ENCODE measurements at places on chromosomes 13 and 19.

DNA sequence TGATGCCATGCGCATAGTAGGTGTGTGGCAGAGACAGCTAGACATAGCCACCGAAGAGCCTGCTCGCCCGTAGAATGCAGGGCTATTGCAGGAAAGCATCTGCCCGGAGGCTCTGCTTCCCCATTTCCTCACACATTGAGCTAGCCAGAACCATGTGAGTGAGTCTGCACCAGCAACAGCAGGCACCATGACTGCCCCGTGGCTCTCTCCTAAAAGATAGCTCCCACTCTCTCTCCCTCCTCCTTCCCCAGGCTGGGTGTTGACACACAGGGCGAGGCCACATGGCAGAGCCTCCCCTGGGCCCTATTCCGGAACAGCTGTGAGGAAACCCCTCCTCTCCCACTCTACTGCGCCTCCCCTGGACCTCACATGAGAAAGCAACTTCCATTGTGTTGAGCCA is 52.3 kb upstream of the ATP12A start:
- no peak for DNase-seq

GRCh38 chr13:39283072-39283471 is 244.8 kb downstream of the NHLRC3 start:
- DNase-seq, result no peak

DNA sequence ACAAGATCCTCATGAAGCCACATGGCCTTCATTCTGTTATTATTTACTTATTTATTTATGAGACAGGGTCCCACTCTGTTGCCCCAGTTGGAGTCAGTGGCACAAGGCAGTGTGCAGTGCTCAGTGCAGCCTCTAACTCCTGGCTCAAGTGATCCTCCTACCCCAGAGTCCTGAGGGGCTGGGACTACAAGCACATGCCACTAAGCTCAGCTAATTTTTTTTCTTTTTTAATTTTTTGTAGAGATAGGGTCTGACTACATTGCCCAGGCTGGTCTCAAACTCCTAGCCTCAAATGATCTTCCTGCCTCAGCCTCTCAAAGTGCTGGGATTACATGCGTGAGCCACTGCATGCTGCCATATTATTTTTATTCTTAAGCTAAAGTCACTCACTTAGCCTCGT is 241.4 kb downstream of the UQCRFS1 start:
- no peak for DNase-seq

DNA sequence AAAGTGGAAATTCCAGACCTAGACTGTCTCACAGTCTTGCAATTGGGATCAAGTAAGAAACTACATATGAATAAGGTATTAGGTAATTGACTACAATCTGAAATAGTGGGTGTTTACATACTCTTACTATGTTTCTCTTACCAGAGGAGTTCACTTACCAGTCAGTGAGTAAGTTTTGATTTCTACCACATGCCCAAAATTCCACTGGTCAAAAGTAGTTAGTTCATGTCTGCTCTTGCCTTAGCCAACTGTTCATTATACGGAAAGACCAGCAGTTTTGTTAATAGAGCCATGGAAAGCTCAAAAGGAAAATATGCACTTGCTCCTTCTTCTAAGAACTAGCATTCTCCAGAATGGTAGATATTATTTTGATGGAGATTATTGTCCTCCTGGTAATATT is 490.8 kb downstream of the RFC3 start:
- no peak for DNase-seq

- DNase-seq, result no peak
Measured at GRCh38 chr19:28238270-28238820, 974.6 kb downstream of the UQCRFS1 start.

DNA sequence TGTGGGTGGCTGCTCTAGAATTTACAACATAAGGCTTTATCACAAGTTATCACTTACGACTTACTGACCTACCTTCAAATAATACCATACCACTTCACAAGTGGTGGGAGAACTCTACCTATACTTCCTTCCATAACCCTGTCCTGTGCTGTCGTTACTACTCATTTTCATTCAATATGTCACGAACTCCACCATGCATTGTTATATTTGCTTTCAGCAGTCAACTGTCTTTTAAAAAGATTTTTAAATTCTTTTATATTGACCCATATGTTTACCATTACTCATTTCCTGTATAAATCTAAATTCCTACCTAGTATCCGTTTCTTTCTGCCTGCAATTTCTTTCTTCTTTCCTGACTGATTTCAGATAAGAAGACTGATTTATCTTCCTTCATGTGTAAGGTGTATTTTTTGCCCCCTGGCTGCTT is 200.0 kb downstream of the KLF12 start:
- no peak for DNase-seq

- no peak for DNase-seq
Measured at GRCh38 chr13:70385852-70386251, 277.6 kb upstream of the KLHL1 start.

DNA sequence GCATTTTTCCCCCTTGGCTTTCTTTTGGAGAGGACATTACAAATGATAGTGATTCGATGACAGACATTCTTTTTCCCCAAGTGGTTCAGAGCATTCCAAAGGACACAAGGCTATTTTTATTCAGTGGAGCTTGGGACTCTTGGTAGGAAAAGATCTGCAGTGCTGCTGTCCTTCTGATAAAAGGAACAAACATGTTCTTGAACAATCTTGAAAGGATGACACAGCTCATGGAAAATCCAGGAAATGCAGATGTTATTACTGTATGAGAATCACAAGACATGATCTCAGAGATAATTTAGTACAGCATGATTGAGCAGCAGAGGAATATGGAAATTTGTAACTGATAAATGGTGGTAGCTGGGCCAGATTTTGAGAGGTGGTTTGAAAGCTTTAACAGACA is 96.2 kb upstream of the RFC3 start:
- no peak for DNase-seq

DNA sequence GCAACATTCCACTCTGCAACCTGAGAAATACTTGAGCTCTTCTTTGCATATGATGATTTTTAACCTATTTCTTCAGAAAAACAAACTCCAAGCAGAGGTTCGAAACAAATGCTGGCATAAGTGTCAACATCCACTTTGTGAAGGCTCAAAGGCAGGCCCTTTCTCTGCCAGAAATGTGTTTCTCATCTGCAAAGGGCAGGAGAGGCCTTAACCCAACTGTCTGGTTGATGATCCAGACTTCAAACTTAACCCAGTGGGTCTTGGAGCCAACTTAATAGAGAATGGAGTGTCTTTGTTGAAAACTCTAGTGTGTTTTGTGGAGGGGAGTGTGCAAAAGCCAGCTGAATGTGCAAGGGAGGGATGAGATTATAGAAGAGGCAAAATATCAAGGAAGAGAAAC is 28.3 kb upstream of the ZNF507 start:
- DNase-seq, result no peak

GRCh38 chr13:30681843-30682242 is 53.5 kb upstream of the ALOX5AP start:
- peak; percentile 59 for DNase-seq

GRCh38 chr13:99606324-99607066 is 105.2 kb downstream of the TM9SF2 start:
- peak; percentile 87 for DNase-seq

- DNase-seq, result no peak
Measured at GRCh38 chr13:24209138-24209537, 48.6 kb downstream of the SPATA13 start.

DNA sequence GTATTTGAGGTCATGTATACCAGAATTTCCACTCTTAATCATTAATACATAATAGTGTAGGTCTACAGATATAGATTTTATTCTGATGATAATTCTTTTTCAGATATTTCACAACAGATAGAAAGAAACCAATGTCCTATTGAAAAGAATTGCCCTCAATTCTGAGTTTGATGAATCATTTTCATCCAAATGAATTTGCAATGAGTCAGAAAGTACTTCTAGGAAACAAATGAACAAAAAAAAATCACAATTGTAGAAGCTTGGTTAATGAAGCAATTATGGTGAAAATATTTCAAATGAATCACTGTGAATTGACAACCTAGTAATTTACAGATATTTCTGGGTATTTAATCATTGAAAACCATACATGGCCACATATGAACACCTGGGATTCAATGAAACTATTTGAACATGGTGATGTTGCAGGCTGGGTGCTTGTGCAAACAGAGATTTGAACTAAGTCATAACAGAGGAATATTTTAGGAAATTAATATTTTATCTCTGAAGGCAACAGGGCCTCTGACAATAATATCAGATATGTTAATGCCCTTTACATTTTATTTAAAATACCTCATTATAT is 360.9 kb downstream of the SLITRK5 start:
- DNase-seq, result no peak

GRCh38 chr13:95741584-95742563 is 64.9 kb downstream of the DNAJC3 start:
- DNase-seq, result no peak

DNA sequence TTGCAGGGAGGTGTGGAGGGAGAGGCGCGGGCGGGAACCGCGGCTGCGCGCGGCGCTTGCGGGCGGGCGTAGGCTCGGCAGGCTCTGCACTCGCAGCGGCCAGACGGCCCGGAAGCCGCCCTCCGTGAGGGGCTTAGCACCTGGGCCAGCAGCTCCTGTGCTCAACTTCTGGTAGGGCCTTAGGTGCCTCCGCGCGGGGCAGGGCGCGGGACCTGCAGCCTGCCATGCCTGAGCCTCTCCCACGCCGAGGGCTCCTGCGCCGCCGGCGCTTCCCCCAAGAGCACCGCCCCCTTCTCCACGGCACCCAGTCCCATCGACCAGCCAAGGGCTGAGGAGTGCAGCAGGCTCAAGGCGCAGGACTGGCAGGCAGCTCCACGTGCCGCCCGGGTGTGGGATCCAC is 940.8 kb upstream of the PCDH9 start:
- DNase-seq, result no peak

DNA sequence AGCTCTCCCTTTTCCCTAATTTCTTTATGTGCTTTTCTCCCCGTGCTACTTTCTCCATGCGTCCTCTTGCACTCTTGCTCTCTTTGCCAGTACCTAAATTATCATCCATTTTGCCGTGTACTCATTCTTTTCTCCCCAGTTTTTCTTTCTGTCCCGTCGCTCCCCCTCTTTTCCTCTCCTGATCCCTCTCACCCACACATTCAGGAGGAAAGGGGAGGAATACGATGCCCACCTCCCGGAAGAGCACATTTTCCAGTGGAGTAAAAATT is 821 bp downstream of the ZNF616 start:
- no peak for DNase-seq

GRCh38 chr19:53965091-53965490 is 2.4 kb downstream of the CACNG8 start:
- no peak for DNase-seq

DNA sequence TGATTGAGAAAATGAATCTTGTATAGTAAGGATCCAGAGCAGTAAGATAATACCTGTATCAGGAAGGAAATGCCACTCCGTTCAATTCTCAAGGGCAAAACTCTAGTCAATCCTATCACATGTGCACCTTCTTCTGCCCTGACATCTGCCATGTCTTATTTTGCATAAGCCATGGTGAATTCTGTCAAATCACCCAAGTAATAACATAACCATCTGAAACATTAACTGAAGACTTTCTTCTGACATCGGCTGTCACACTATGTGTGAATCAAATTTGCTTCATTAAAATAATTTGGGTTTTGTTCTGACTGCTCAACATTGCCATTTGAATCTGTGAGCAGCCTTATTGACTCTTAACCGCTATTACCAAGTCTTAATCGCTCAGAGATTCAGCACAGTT is 91.2 kb downstream of the PCDH9 start:
- DNase-seq, result no peak

- DNase-seq, result peak; percentile 56
Measured at GRCh38 chr13:19782049-19782726, 557 bp downstream of the PSPC1 start.

- DNase-seq, result no peak
Measured at GRCh38 chr13:93927431-93927830, 552.1 kb downstream of the DCT start.

DNA sequence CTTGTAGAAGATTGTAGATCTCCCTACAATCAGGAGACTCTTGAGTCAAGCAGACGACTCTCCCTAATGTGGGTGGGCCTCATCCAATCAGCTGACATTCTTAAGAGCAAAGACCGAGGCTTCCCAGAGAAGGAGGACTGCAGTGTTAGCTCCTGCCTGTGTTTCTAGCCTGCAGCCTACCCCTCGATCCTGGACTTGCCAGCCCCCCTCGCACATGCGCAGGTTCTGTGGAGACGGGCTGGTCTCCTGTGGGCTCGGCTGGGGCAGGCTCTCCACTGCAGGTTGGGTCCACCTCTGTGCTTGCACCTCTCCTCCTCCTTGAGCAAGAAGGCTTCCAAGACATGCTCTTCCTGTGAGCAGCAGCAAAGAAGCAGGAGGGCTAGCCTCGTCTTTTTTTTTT is 185.2 kb upstream of the SOX1 start:
- DNase-seq, result no peak

GRCh38 chr13:70841240-70842061 is 733.2 kb upstream of the KLHL1 start:
- DNase-seq, result no peak

- DNase-seq, result no peak
Measured at GRCh38 chr13:73367886-73368285, 309.1 kb downstream of the KLF5 start.

- DNase-seq, result no peak
Measured at GRCh38 chr19:39968789-39969188, 2.2 kb upstream of the PSMC4 start.

GRCh38 chr13:57825066-57825465 is 193.5 kb downstream of the PCDH17 start:
- no peak for DNase-seq

- no peak for DNase-seq
Measured at GRCh38 chr13:67099494-67099893, 130.6 kb downstream of the PCDH9 start.

GRCh38 chr19:41586064-41586463 is 10.1 kb downstream of the CEACAM21 start:
- DNase-seq, result no peak

GRCh38 chr13:97295283-97296182 is 73.4 kb downstream of the MBNL2 start:
- DNase-seq, result no peak

DNA sequence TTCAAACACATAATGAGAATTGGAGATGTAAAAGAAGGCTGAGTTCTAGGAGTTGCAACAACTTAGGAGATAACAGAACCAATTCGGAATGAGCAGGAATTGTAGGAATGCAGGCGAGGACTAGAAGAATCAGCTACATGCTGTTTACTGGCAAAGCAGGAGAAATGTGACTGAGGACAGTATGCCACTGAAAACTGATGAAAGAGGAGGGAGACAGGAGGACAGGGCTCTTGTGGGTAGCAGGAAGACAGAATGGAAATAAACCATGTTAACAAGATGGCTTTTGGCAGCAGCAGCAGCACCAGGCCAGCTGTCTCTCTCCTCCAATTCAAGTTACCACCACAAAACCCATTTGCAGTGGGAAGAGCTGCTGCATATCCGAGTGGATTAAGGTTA is 91.0 kb upstream of the SLC15A1 start:
- no peak for DNase-seq
